Activated T-cell treated with anti-CD3 and anti-CD28 coated beads, Interleukin-2, amount 50 U/mL, for 72 hours (primary cell): ENCODE measurements at places on chromosomes 1 and 21. TPM values are rescaled to one million over a fixed set of nuclear protein-coding genes. Genes with fewer than 3 reads are reported as not detected.

DNA sequence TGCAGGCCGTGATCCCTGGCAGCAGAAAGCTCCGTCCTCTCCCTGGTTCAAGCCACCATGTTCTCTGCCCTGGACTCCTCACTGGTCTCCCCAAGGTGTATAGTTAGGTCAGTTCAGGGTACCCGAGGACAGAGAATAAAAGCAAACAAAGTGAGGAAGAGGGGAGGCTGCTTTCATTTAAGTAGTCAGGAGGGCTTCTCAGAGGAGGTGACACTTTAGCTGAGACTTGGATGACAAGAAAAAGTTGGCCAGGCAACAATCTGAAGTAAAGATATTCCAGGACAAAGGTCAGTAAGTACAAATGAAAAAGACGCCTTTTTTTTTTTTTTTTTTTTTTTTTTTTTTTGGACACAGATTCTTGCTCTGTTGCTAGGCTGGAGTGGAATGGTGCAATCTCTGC lies 257.8 kb upstream of the TMEM51 start:
- no peak overlapping the region for H3K27ac ChIP-seq
- DNase-seq, result no peak
- H3K4me1 ChIP-seq, result no peaks in the 10 kb centered on the region
- H3K36me3 ChIP-seq, result no peaks in the 10 kb centered on the region

DNA sequence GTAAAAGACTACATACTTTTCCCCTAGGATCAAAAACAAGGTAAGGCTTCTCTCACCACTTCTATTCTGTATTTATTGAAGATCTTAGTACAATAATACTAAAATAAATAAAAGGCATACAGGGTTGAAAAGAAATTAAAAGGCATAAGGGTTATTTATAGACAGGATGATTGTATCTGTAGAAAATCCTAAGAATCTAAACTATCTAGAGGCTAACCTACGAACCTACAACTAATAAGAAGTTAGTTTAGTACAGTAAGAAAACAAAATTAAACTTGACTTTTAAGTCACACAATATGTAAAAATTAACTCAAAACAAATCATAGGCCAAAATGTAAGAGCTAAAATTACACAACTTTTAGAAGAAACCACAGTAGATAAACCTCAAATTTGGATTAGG lies 50.4 kb upstream of the ADAM30 start:
- DNase-seq, result no peak
- peak overlapping the region; percentile 28 for H3K27ac ChIP-seq
- H3K27me3 ChIP-seq, result no peaks in the 10 kb centered on the region
- H3K4me1 ChIP-seq, result no peaks in the 10 kb centered on the region
- H3K4me3 ChIP-seq, result no peak overlapping the region

GRCh38 chr1:244106176-244106575 lies 55.1 kb downstream of the ZBTB18 start:
- H3K4me1 ChIP-seq, result peaks cover 6% of the 10 kb centered on the region
- H3K36me3 ChIP-seq, result no peaks in the 10 kb centered on the region
- no peak for DNase-seq
- H3K27ac ChIP-seq, result no peak overlapping the region
- peaks cover 4% of the 10 kb centered on the region for H3K27me3 ChIP-seq

DNA sequence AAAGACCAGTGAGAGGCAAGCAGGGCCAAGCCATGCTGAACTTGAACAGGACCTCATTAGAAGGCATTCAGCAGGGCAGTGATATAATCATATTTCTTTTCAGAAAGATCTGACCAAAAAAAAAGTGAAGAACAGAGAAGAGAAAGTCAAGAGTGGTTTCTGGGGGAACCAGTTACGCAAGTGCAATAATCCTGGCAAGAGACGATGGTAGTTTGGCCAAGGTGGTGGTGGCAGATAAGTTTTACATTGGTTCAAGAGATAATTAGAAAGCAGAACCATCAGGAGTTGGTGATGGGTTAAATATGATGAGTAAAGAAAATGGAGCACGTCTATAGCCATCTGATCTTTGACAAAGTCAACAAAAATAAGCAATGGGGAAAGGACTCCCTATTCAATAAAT lies 54.3 kb downstream of the ZSWIM5 start:
- H3K4me1 ChIP-seq, result no peaks in the 10 kb centered on the region
- peaks cover 3% of the 10 kb centered on the region for H3K36me3 ChIP-seq
- no peak overlapping the region for H3K27ac ChIP-seq
- H3K27me3 ChIP-seq, result peaks cover 5% of the 10 kb centered on the region
- H3K4me3 ChIP-seq, result no peak overlapping the region
- DNase-seq, result no peak

DNA sequence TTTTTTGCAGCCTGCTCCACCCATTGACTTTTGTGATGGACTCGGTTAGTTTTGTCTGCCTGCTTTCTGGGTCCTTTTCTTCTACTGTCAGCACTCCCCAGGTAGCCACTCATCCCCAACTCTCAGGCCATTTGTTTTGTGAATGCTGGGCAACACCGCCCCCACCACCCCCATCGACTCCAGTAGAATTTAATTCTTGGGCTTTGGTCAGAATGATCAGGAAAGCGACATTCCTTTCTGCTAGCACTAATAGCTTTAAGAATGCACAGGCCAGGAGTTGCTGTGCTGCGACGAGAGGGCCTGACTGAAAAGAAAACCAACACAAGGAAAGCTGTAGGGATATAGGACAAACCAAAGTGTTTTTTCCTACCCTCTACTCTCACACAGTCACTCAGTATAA lies 144.4 kb downstream of the CDC7 start:
- H3K27ac ChIP-seq, result no peak overlapping the region
- no peak for DNase-seq
- H3K4me3 ChIP-seq, result no peak overlapping the region
- peaks cover 9% of the 10 kb centered on the region for H3K27me3 ChIP-seq

DNA sequence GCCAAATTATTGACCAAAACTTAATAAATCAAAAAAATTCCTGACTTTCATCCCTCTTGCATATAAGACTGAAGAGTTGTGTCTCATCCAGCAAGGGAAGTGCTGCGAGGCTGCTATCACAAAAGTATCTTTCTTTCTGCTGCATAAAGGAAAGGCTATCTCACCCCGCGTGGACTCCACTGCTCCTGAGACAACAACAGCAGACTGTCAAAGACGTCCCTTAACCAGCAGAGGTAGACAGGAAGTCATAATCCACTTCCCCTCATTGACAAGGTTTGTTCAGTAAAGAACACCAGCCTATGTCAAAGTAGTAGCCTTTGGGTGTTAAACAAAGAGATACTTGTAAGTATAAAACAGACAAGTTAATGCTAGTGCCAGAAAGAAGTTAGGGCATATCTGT lies 29.4 kb downstream of the VPS26C start:
- peak overlapping the region; percentile 82 for H3K27ac ChIP-seq
- DNase-seq, result no peak
- peaks cover 2% of the 10 kb centered on the region for H3K36me3 ChIP-seq
- H3K27me3 ChIP-seq, result no peaks in the 10 kb centered on the region
- H3K4me1 ChIP-seq, result peaks cover 25% of the 10 kb centered on the region
- H3K4me3 ChIP-seq, result no peak overlapping the region

- peak within 1 kb of the TSS; percentile 94 for H3K27ac ChIP-seq
- H3K36me3 ChIP-seq, result peaks cover 13% of the 10 kb centered on the region
- H3K4me1 ChIP-seq, result peaks cover 92% of the 10 kb centered on the region
- peak; percentile 54 for DNase-seq
These were observed at the start of gene IKBKE for GRCh38 chr1:206469933-206470691. Gene IKBKE, plus strand, starts transcription at chr1:206470476. Its CDS starts 2,752 bp downstream, at chr1:206473228.

DNA sequence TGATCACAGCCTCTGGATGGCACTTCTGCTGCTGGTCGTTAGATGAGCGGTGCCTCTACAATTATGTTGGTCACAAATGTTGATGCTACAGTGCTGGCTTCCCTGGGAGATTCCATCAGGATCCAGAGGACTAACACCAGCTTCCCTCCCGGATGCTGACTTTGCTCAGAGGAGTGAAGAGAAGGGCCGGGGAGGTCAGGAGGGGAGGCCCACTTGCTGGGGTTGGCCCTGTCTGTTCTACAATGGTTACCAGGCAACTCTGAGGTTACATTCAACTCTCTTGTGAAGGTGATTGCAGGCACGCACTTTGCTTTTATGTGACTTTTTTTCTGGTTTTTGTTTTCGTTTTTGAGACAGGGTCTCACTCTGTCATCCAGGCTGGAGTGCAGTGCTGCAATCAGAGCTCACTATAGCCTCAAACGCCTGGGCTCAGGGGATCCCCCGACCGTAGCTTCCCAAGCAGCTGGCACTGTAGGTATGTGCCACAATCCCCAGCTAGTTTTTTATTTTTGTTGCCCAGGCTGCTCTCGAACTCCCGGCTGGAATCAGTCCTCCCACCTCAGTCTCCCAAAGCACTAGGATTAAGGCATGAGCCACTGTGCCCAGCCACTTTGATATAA lies 112.5 kb downstream of the ADSS2 start:
- no peak for DNase-seq
- H3K27ac ChIP-seq, result no peak overlapping the region
- peaks cover 7% of the 10 kb centered on the region for H3K4me1 ChIP-seq
- H3K4me3 ChIP-seq, result no peak overlapping the region

DNA sequence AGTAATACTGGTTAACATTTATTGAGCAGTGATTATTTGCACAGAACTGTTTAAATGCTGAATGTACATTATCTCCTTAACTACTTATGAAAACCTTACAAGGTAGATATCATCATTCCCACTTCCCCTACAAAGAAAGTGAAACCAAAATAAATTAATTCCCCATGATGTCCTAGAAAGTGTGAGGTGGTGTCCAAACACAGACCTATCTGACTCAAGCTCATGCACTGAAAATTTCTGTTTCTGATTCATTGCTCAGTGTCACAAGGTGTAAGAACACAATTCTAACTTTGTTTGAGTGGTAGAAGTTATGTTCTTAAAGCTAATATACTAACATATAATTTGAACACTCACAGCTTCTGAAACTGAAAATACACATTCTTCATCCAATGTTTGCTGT lies 178.7 kb downstream of the MRPL39 start:
- peaks cover 3% of the 10 kb centered on the region for H3K36me3 ChIP-seq
- DNase-seq, result no peak
- no peaks in the 10 kb centered on the region for H3K27me3 ChIP-seq
- H3K4me3 ChIP-seq, result peak overlapping the region; percentile 71
- H3K4me1 ChIP-seq, result peaks cover 60% of the 10 kb centered on the region

- H3K4me1 ChIP-seq, result peaks cover 23% of the 10 kb centered on the region
- H3K4me3 ChIP-seq, result no peak overlapping the region
- no peak overlapping the region for H3K27ac ChIP-seq
- peaks cover 33% of the 10 kb centered on the region for H3K36me3 ChIP-seq
- peak; percentile 14 for DNase-seq
These were observed 107.5 kb downstream of the TIAM1 start for GRCh38 chr21:31236528-31236927.

- H3K4me1 ChIP-seq, result peaks cover 12% of the 10 kb centered on the region
- no peak overlapping the region for H3K4me3 ChIP-seq
- H3K27me3 ChIP-seq, result no peaks in the 10 kb centered on the region
These were observed 46.1 kb downstream of the FAF1 start for GRCh38 chr1:50913954-50914353.

DNA sequence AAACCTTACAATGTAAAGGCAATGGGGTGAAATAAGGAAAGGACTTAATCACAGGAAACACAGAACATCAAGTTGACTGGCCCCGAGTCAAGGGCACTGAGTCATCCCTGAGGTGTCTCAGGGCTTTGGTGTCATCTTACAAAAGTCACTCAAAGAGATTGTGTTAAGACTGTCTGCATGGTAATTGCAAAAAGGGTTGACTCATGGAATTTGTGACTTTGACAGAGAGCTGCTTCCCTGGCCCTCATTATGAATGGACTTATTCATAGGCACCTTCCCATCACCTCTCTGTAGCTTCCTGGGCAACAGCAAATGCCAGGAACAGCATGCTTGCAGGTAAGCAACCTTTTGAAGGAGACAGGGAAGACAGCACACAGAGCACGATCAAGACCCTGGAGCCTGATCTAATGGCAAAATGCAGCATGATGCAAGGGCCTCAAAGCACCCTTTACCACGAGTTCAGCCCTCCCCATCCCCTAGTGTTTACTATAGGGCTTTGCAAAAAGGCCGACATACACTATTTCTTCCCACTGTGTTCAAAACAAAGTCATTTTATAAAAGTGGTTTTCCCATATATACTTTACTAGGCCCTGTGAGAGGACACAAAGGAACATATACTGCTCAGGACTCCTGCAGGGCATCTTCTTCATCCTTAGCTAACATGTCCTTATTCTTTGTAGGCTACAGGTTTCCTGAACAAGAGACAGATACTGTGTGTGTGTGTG lies 17.1 kb downstream of the ZP4 start:
- no peaks in the 10 kb centered on the region for H3K4me1 ChIP-seq
- H3K4me3 ChIP-seq, result no peak overlapping the region
- DNase-seq, result no peak
- H3K27me3 ChIP-seq, result no peaks in the 10 kb centered on the region

DNA sequence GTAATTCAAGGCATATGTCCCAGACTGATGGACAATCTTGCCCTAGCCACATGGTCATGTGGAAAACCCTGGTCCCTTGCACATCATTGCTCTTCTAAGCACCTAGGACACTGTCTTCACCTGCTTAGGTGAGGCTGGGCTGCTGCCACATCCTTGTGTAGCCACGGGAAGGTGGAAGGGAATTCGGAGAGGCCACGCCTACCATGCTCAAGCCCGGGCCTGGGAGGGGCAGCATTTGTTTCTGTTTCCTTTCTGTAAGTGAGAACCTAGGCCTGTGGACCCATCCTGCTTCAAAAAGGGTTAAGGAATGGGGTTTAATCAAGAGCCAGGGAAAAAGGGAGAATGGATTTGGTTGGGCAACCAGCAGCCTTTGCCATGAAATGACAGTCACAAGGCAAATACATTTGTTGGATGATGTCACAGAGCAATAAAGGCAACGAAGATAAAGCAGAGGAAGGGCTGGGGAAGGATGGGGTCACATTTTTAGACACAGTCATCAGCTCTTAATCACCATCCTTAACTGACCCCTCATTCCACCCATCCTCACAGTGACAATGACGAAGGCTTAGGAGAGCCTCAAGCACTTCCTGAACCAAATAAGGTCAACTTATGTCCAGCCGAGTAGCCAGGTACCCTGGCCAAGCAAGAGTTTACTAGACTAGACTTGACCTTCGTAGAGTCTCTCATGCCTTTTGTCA lies 10.1 kb upstream of the LRRC38 start:
- no peak overlapping the region for H3K27ac ChIP-seq
- no peaks in the 10 kb centered on the region for H3K4me1 ChIP-seq
- H3K4me3 ChIP-seq, result no peak overlapping the region

Gene NGF
- total RNA-seq, result not detected

Gene URB1
- 15.4 TPM for total RNA-seq

Gene FOXD3
- not detected for total RNA-seq

Gene RPL5
- 1,534 TPM for total RNA-seq

Gene TDRD5
- total RNA-seq, result not detected
